Fibroblast of skin of right biceps (primary cell): ENCODE measurements at places on chromosomes 13 and 19.

DNA sequence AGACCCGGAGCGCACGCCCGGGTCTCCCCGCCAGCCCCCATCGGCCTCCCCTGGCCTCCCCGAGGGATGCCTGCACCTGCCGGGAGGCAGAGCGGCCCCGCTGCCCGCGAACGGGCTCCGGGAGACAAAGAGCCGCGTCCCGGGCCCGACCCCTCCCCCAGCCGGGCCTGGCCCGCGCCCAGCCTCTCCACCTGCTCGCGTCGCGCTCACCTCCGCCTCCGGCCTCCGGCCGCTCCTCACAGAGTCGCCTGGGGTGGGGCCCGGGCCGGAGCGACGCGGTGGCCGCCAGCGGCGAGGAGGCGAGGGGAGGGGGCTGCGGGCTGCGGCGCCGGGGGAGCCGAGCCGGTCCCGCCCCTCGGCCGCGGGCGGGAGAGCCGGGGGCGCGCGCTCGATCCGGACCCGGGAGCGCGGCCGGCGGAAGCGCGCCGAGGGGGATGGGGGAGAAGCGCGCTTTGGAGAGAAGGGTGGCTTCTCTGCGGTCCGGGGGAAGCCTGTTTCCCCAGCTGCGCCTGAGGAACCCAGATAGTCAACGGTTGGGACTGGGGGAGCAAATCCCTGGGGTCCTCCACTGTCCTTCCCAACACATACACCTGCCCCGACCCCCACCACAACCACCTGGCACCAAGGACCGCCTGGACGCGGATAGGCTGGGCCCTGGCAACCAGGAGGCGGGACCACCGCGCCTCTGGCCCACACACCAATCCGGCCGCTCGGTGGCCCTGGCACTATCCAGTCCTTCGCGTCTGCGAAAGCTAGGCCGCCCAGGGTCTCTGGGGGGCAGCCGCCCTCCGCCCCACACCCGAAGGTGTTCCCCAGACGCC lies at the start of gene PRR36:
Gene PRR36, minus strand, starts transcription at position 315 of the 821 bp plus-strand sequence. CDS start 701 bp downstream, outside the sequence.
- DNase-seq = no peak

GRCh38 chr19:45716359-45717130 lies 14.2 kb downstream of the FBXO46 start:
- DNase-seq = peak; percentile 37

DNA sequence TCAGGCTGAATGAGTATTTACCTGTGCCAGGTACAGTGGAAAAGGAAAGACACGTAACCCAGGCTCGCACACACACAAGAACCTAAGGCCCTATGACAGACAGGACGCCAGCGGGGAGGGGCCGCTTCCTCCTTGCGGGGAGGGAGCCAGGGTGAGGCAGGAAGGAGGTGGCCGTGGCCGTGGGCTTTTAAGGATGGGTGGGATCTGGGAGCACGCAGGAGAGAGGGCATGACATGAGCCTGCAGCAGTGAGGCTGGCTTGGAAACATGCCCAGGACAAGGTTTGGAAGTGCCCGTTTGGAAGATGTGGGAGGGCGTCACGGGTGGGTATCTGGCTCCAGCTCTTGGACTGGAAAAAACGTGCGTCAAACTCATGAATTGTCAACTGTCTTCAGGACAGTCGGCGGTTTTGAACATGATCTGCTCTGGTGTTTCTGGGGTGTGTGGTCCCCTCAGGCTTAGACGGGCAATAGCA lies 20.1 kb downstream of the SH3GL1 start:
- DNase-seq = no peak

DNA sequence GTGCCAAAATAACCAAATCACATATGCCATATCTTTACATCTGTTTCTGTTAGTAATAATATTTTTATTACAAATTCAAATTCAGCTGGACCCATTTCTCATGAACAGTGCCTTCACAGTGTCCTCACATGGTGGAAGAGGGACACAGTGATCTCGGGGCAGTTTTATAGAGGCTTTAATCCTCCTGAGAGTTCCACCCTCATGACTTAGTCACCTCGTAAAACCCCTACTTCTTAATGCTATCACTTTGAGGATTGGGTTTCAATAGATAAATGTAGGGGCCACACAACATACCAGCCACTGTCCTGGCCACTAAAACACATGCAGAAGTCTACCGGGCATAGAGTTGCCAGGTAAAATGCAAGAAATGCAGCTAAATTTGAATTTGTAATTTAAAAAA lies 201.5 kb downstream of the MYO16 start:
- DNase-seq = no peak

GRCh38 chr19:54905421-54905802 lies 536 bp upstream of the NCR1 start:
- DNase-seq = no peak

GRCh38 chr13:98488736-98489135 lies 88.2 kb downstream of the STK24 start:
- DNase-seq = no peak

DNA sequence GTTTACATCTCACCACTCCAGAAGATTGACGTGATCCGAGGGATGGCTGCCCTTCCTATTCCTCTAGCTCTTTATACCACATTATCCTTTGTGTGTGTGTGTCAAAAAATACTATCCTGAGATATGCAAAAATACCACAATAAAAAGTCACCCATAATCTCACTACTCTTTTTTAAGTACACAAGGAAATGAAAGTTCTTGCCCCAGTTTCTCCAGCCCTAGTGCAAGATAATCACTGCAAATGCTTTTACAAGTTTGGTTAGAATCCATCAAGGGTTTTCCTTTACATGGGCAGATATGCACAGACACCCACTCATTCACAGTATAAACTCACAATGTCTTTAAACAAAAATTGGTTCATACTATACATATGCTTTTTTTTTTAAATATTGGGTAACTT lies 89.3 kb downstream of the DIAPH3 start:
- DNase-seq = no peak

- no peak for DNase-seq
Measured at GRCh38 chr19:47404334-47405196, 14.8 kb downstream of the MEIS3 start.

- peak; percentile 43 for DNase-seq
Measured at GRCh38 chr19:13995017-13995728, 10.9 kb downstream of the RFX1 start.

- DNase-seq = no peak
Measured at GRCh38 chr13:109881347-109881725, 95.0 kb upstream of the IRS2 start.

- peak; percentile 46 for DNase-seq
Measured at GRCh38 chr13:101452519-101453485, at the start of gene ITGBL1. TSS of gene ITGBL1 (plus strand) at chr13:101452675. CDS start at chr13:101452834, 159 bp downstream.
